ENCODE measurements at places on chromosomes 6 and 20.
A peak's percentile ranks its signal among the peaks of the same experiment; 100 is the strongest.

GRCh38 chr6:154591234-154591633, 80.7 kb upstream of the CNKSR3 start:
- DNase-seq: no peak

GRCh38 chr6:144617191-144617590, 332.1 kb downstream of the UTRN start:
- DNase-seq: peak; percentile 24

DNA sequence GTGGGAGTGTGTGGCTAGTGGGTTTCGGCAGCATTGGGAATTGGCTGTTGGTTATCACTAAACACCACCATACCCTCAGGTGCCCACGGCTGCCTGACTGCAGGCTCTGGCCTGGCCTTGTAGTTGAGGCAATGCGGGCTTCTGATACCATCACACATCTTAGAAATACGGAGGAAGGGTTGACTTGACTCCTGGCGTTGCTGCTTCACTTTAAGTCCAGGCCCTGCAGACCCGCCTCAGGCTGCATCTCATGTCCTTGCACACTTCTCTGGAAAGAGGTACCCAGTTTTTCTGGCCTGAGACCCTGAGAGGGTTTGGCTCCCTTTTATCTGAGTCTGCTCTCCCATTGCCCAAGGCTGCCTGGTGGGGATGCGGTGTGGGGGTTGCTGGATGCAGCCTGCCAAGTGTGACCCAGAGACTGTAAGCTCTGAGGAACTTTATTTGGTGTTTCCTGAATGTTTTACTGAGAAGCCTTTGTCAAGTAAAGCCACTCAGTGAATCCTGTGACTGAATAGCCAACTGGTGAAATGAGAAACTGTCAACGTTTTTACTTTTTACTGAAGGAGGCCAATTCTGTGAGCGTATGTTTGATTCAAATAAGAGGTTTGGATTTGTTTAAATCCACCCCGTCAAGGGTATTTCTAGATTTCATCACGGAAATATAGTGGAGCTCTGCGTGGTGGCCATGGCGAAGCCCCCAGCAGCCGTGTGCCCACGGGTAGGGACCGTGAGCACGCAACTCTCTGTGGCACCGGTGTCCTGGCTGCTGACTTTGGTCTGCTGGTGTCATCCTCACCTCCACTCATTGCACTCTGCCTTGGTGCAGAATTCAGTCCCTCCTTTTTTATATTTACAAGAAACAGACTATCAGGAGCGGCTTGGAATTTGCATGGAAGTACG, 160.1 kb downstream of the DTNBP1 start:
- DNase-seq: peak; percentile 22

DNA sequence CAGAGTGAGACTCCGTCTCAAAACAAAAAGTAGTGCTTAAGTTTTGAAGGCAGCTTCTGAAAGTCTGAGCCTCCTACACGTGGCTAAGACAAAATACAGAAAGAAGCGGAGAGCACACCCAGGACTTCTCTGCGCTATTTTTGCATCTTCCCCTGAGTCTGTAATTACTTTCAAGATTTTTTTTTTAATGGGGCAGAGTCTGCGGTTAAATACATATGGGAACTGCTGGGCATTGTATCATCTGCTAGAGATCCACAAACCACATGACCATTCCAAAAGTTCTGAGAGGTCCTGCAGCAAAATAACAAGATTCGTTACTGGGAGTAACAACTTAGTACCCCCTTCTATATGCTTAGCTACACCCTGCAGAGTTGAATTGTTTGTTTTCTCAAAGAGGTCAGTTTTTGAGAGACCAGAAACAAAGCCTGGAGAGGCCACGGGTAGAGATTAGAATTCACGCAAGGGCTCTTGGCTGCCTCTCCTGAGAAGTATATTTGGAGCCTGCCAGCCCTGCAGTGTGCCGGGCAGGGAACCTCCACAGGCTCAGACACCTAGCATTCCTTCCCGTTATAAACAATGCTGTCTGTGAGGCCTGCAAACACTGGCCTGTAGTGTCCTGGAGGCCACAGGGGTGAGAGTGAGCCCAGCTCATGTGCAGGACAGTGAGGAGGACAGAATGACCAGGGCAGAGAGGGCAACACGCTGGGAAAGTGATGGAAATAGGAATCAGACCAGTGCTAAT, 48.2 kb upstream of the FAM50B start:
- DNase-seq: no peak

- peak; percentile 88 for DNase-seq
Measured at GRCh38 chr6:79868098-79868722, 79.1 kb downstream of the ELOVL4 start.

DNA sequence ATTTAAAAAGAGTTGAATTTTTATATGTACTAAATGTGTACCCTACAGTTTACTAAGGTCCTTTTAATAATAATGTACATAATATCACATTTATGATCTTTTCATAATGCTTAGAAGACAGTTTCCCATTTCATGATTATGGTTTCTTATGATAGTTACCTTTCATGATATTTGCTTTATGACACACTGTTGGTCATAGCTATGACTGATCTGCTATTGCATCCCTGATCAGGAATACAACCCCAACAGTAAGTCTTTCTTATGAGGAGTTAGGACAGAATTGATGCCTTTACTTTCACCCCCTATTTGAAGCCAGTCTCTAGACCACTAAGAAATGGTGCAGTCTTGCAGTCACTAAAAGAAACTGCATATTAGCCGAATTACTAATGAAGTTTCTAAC, 31.0 kb downstream of the LCA5 start:
- no peak for DNase-seq

- no peak for DNase-seq
Measured at GRCh38 chr20:59958626-59959025, 403 bp downstream of the CDH26 start.

GRCh38 chr6:24125980-24126379, at the start of gene NRSN1:
Gene NRSN1, plus strand, starts transcription at chr6:24126215. Its CDS starts 8,113 bp downstream, at chr6:24134328.
- peak; percentile 63 for DNase-seq

DNA sequence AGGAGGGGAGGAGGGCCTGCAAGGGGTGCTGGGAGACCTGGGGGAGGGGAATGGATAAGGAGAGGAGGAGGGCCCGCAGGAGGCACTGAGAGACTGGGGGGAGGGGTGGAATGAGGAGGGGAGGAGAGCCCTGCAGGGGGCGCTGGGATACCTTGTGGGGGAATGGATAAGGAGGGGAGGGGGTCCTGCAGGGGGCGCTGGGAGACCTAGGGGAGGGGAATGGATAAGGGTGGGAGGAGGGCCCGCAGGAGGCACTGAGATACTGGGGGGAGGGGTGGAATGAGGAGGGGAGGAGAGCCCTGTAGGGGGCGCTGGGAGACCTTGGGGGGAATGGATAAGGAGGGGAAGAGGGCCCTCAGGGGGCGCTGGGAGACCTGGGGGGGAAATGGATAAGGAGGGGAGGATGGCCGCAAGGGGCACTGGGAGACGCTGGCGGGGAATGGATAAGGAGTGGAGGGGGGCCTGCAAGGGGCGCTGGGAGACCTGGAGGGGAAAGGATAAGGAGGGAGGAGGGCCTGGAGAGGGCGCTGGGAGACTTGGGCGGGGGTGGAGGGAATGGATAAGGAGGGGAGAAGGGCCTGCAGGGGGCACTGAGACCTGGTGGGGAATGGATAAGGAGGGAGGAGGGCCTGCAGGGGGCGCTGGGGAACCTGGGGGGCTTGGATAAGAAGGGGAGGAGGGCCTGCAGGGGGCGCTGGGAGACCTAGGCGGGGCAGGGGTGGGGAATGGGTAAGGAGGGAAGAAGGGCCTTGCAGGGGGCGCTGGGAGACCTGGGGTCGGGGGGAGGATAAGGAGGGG, 1.3 kb upstream of the CTCFL start:
- DNase-seq: no peak

DNA sequence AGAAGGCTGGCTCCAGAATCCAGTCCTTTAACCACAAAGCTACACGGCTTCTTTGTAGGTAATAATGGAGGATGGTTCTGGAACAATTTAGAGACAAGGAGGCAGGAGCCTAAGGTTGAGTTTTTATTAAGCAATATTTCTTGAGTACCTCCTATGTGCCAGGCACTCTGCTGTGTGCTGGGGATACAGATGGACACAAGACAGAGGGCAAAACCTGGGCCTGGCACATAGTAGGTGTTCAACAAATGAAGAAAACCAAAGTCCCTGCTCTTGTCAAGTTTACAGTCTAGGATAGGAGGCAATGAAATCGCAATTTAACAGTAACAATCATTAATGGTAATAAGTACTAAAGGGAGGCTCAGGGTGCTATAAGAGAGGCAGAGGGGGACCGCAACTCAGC, 17.4 kb downstream of the CCM2L start:
- no peak for DNase-seq

DNA sequence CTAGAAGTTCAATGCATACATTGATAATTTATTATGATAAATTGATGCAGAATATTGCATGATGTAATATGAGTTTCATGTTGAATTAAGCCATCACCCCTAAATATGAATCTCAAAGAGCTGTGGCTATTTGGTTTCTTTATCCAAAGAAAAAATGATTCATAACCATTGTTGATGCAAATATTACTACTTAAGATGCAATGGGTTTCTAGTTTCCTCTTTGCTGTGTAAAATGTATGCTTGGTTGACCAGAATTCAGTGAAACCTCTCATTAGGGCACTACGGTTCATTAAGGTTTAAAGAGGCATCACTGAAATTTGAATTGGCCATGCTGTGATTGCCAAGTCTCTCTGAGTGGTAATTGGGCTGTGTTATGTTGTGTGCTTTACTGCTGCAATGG, 492.5 kb upstream of the FLRT3 start:
- no peak for DNase-seq

DNA sequence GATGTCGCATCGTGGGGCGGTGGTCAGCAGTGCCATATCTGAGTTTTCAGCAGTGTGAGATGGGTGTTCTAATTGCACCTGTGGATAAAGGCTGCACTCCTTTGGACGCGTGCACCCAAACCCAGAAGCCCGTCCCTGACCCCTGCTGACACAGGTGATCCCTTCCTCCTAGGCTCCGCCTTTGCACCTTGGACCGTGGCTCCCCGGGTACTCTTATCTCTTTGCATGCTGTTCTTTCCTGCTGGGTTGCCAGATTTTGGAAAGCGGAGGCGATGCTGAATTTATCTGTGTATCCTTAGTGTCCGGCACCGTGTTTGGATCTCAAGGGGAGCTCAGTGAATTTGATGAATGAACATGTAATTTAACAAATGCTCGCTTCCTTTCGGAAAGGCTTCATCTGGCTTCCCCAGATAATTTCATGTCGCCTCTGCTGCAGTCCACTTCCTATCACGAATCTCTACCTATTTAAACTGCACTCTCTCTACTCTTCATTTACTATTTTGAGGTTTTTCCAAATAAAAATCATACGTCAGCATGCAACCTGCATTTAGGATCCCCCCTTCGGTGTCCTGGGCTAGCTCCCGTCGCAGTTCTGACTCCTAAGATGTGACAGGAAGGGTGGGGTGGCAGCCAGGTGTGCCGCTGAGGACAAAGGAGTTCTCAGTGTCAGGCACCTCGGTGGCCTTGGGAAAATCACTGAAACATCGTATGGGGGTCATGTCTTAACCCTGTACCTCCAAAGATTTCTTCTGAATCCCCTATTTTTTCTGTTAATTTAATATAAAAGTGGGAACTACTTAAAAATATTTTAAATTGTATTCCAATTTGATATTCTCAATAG, 753 bp upstream of the PERP start:
- no peak for DNase-seq

DNA sequence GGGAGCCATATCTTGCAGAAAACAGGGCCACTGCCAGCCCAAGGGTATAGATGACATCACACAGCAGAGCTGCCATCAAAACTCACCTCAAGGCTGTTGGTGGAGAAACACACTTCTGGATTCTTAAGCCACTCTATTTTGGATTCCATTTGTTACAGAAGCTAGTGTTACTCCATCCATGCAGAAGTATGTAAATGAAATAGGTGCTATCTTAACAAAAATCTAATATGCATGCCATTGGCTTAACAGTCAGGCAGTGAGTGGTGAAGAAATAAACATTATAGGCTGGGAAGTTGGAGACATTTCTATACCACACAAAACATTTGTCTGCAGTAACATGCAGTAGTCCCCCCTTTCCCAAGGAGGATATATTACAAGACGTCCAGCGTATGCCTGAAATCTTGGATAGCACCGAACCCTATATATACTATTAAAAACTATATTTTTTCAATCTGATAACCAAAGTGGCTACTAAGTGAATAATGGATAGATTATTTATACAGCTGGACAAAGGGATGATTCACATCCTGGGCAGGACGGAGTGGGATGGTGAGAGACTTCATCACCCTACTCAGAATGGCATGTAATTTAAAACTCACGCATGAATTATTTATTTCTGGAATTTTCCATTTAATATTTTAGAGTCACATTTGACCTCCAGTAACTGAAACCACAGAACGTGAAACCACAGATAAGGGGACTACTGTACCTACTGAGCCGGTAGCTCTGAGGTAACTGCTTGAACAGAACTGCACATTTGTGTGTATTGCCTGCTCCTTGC, 160.0 kb upstream of the PLN start:
- no peak for DNase-seq

GRCh38 chr20:36344517-36345132, 38.5 kb downstream of the DLGAP4 start:
- peak; percentile 86 for DNase-seq

DNA sequence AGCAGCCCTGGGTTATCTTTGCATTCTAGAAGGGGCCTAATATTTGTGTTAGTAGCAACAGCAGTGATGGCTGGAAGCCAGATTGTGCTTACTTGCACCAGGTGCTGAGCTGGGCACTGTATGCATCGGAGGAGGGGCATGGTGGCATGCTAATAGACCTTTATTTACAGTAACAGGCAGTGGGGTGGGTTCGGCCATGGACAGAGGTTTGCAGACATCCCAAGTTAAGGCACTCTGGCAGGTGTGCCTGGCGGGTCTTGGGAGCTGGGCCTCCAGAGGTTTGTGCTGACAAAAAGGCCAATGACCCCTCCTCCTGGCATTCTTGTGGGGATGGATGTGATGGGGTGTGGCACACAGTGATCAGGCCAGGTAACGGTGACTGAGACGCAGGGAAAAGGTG, 39.0 kb upstream of the CD93 start:
- DNase-seq: no peak

DNA sequence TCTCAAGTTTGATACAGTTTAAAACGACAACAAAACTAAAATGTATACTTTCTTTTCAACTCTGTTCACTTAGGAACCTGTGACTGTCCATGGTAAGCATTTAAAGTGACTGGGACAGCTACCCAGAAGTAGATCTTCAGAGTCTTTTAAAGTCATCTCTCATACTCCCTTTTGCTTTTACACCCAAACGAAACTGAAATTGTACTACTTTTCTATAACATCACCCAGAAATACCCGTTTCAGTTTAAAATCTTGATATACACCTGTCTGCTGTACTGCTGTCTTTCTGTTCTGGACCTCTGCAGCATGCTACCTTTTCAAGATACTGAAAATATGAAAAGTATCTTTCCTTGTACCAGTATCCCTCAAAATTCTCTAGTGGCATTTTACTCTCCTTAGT, 170.4 kb upstream of the THEMIS start:
- DNase-seq: no peak

Measured in tongue (tissue), 3 donors.